ENCODE measurements at places on chromosomes 7 and 10.

DNA sequence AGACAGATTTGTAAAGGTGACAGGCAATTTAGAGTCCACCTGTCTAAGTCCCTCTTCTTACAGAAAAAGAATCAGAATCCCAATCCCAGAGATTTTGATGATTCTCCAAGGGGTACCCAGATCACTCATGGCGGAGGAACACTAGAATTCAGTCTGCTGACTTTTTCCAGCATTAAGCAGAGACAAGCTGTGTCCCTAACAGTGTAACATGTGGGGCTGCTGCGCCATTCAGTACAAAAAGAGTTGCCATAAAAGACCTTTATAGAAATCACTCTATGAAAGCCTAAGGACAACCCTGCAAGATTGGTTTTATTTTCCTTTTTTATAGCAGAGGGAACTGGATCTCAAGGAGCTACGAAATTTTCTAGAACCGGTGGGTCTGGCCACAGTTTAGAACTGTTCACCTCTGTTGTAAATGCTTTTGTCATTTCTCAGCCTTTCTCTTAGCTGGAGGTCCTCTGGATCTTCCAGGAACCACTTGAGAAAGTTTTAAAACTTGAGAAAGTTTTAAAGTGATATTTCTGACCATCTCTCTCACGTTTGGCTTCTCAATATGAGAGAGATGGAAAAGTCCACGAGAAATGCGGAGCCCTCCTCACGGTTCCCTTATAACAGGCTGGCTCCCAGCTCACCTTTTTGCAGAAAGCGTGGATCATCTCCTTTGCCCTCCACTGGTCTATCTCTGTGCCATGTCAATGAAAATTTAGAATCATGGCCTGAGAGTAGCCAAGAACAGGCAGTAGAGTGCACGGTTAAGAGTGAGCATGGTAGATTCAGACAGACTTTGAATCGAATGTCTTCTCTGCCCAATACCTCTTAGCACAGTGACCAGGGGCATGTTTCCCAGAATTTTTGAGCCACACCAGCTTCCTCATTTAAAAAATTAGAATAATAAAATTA, 826 bp downstream of the GIMAP7 start:
- peak; percentile 53 for DNase-seq

DNA sequence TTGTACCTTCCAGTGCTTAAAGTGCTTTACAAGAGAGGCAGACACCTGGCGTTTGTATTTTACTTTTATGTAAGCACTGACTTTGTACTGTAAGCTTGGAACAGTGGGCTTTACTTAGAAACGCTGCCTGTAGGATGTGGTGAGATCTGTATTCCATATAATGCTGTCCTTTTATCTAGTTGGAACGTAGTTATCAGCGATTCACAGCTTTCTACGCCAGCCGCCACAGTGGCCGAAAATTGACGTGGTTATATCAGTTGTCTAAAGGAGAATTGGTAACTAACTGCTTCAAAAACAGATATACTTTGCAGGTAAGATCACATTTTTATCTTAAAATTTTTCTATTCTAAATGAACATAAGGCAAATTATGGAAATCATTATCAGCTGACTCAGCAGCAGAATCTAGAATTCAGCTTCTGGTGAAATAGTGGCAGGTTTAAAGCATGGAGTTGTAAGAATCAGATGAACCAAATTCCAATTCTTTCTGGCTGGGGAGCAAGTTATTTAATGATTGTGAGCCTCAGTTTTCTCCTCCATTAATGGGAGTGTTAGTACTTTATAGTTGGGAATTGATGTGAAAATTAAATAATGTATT, 91.5 kb downstream of the CUL1 start:
- DNase-seq, result no peak

DNA sequence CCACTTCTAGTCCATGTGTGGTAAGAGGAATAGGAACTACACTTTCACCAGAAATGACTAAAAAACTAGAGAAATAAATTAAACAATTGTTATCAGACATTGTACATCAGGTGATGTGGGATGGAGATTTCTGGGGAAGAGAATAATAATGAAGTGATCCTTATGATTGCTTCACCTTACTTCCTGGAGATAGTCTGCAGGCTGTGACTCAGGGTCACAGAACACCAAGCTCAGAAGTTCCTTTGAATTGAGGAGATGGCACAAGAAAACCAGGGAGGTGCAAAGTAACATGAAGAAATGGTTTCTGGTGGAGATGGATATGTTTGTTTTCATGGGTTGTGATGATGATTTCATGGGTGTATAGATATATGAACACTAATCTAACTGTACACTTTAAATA, 44.5 kb downstream of the ZWINT start:
- DNase-seq, result no peak

- no peak for DNase-seq
Measured at GRCh38 chr10:121838149-121838548, 89.7 kb downstream of the ATE1 start.

DNA sequence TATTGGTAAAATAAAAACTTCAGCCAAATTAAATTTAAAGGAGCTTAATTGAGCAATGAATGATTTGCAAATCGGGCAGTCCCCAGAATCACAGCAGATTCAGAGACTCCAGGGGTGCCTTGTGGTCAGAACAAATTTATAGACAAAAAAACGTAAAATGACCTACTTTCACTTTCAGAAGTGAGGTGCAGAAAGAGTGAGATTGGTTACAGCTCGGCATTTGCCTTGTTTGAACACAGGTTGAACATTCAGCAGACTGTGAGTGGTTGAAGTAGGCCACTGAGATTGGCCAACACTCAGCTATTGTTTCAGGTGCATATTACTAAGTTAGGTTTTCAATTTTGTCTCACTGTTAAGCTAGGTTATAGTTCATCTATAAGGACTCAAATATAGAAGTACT, 153.4 kb downstream of the BICC1 start:
- no peak for DNase-seq

DNA sequence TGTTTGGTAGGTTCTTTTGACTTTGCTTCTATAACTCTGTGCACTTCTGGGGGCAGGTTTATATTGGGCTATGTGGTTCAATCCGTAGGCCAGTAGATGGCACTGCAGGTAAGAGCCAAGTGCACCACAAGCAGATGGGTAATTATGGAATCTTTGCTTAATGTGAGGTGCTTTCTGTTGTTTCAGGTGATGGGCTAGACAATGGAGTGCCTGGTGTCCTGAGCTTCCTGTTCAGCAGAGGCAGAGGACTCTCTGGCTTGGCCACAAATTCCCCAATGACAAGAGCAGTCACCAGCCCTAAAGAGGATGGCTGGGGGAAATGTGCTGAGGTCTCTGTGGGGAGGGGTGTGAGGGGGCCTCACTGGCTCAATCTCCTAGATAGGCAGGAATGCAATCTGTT, 455.0 kb downstream of the CCSER2 start:
- no peak for DNase-seq

DNA sequence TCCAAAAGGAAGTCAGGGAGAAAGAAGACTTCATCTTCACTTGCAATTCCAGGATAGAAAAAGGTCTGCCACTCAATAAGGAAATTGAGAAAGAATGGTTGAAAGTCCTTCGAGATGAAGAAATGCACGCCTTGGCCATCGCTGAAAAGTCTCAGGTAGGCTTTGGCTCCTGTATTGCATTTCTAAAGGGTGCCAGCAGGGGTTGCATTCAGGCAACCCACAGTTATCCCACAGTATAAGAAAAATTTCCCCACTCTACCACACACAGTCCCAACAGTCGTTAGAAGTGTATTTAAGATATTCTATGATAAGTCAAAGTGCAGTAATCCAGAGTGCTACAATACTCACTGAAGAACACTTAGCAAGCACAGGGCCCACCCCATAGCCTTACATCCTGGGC, 93.4 kb upstream of the FGL2 start:
- no peak for DNase-seq

DNA sequence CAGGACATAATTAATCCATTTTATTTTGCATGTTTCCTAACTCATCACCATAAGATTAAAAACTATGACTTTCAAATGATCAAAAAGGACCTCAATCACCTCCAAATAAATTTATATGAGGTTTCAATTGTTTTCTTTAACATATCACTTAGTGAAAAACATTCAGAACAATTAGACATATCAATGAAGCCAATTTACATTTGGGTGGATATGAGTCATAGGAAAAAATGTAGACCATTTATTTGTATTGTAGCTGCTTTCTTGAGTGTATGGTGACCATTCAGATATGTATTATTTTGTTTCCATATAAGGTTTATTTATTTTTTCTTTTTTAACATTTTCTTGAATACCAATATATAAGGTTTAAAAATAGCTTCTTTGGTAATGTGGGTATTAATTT, 13.3 kb upstream of the EXOC6 start:
- DNase-seq, result no peak

DNA sequence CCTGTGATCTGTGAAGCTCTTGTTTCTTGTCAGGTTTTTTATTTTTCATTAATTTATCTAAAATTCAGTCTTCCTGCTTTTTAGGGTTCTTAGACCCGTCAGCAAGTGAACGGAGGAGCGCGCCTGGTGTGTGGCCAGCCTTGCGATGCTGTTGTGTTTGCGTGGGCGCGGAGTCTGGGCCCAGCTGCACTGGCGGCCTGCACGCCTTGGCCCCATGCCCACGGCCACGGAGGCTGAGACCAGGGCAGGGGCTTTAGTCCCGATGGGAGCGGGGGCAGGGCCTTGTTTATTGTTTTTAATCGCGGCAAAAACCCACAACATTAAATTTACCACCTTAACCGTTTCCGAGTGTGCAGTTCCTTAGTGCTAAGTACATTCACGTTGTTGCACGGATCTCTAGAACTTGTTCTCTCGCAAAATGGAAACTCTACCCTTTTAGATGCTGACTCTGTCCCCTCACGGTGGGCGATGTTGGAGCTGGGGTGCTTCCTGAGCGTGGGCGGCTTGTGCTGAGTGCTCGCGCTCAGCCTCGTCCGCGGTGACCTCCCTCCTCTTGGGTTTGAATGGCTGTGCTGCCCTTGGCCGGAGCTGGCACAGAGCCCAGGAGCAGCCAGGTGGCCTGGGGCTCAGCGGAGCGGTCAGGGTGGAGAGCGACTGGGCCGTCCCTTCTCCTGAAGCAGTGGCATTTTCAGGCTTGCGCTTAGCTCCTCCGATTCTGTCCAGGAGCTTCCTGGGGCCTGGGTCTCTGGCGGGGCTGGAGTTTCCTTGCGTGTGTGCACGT, 69.1 kb downstream of the INPP5A start:
- DNase-seq, result no peak

DNA sequence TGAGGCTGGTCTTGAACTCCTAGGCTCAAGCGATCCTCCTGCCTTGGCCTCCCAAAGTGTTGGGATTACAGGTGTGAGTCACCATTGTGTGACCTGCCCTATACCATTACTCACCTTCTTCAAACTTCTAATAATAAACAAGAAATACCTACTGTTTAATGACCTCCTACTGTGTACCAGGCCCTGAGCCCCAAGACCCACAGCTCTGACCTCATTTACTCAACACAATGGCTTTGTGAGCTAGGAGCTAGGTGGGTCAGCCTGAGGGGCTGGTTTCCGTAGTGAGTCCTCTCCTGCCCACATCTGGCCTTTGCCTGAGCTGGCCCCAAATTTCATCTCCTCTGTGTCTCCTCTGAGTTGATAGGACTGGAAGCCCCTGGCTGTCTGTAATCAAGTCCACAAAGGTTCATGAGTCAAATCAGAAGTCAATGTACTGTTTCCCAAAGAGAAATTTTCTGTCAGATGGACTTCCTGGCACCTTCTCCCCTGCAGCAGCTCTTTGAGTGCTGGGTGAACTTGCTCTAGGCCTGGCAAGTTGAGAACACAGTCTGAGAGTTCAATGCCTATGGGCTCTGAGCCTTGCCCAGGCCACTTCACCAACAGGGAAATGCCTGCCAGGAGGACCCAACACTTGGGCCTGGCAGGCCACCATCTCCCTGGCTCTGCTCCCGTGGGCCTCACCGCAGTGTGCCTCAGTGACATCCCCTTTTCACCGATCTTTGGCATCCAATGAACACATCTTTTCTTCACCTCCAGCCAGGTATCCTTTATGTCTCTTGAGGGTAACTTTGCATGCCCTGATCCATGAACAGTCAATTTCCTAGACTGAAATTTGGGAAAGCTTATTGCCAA, 24.0 kb downstream of the NEURL1 start:
- DNase-seq, result no peak

GRCh38 chr7:158564663-158565035, 23.0 kb downstream of the PTPRN2 start:
- DNase-seq, result no peak

DNA sequence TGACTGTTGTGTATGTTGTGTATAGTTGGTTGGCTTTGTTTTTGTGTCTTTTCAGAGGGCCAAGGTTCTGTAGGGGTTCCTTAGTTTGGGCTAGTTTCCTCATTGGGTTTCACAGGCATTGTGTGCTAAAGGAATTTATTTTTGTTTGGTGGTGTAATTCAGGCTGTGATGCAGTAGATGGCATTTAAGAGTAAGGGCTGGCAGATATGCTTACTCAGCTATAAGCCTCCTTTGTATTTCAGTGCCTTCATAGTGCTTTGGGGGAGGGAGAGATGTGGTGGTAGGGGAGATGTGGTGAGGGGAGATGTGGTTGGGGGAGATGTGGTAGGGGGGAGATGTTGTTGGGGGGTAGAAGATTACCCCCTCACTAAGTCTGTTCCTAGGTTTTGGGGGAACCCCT, 91.7 kb downstream of the SLC25A40 start:
- DNase-seq, result no peak

GRCh38 chr10:71272056-71272771, 46.8 kb upstream of the SLC29A3 start:
- DNase-seq, result no peak

DNA sequence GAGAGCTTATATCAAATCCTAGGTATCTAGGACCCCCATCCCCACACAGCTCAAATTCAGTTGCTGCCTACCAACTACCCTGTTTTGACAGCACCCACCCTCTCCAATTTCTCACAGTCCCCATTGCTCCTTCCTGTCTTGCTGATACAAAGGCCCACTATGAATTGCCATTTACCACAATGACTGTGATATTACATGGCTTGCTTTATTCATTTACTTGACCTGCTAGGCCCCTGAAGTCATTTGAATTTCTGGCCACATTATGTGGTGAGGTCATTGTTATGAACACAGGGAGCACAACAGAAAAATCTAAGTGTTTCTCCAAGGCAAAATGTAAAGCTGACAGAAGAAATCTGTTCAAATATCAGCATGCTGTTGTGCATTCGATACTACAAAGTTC, 101.4 kb downstream of the PPP1R17 start:
- DNase-seq, result no peak

DNA sequence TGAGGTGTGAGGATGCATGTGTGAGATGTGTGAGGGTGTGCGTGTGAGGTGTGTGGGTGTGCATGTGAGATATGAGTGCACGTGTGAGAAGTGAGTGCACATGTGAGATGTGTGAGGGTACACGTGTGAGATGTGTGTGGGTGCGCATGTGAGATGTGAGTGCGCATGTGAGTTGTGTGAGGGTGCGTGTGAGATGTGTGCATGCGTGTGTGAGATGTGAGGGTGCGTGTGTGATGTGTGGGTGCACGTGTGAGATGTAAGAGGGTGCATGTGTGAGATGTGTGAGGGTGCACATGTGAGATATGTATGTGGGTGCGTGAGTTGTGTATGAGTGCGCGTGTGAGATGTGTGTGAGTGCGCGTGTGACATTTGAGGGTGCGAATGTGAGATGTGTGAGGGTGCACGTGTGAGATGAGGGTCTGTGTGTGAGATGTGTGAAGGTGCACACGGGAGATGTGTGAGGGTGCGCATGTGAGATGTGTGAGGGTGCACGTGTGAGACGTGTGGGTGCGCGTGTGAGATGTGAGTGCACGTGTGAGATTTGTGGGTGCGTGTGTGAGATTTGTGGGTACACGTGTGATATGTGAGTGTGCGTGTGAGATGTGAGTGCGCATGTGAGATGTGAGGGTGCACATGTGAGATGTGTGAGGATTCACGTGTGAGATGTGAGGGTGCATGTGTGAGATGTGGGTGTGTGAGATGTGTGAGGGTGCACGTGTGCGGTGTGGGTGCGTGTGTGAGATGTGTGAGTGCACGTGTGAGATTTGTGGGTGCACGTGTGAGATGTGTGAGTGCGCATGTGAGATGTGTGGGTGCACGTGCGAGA, 30.5 kb downstream of the PPIF start:
- no peak for DNase-seq

- no peak for DNase-seq
Measured at GRCh38 chr10:28768227-28768626, 90.9 kb downstream of the BAMBI start.

All from CD4-positive, alpha-beta T cell treated with Interleukin-17A for 4 hours (primary cell).